ENCODE measurements at places on chromosomes 12 and 14. TPM values are rescaled to one million over a fixed set of nuclear protein-coding genes. Genes with fewer than 3 reads are reported as not detected.

Gene LBHD2
- not detected for total RNA-seq

Gene SLC2A14
- total RNA-seq = not detected

Gene MSRB3
- 40.1 TPM for total RNA-seq

- no peak for DNase-seq
Observed at GRCh38 chr14:100532906-100533655, 54.1 kb downstream of the BEGAIN start.

DNA sequence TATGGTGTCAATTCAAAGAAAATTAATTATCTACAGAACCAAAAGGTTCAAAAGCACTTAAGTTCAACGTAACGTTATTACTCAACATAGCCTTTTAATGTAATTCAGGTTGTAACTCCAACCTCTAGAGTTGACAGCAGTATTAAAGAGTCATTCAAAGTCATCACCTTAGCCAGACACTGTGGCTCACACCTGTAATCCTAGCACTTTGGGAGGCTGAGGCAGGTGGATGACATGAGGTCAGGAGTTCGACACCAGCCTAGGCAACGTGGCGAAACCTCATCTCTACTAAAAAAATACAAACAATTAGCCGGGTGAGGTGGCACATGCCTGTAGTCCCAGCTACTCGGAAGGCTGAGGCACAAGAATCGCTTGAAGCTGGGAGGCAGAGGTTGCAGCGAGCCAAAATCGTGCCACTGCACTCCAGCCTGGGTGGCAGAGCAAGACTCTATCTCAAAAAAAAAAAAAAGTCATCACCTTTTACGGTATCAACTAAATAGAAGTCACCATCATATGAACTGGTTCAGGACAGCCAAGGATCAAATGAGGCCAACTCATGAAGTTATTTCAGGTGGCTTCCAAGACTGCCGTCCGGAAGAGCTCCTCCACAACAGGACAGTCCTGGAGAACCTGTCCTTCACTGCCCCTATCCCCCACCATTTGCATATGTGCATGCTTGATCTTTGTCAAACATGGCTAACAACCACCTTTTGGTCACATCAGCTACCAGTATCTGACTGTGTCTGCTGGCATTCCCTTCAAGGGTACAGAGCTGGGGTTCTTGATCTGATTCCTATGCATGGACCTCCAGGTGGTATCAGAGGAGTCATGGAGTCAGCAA, 4.2 kb downstream of the PPTC7 start:
- DNase-seq = peak; percentile 20

DNA sequence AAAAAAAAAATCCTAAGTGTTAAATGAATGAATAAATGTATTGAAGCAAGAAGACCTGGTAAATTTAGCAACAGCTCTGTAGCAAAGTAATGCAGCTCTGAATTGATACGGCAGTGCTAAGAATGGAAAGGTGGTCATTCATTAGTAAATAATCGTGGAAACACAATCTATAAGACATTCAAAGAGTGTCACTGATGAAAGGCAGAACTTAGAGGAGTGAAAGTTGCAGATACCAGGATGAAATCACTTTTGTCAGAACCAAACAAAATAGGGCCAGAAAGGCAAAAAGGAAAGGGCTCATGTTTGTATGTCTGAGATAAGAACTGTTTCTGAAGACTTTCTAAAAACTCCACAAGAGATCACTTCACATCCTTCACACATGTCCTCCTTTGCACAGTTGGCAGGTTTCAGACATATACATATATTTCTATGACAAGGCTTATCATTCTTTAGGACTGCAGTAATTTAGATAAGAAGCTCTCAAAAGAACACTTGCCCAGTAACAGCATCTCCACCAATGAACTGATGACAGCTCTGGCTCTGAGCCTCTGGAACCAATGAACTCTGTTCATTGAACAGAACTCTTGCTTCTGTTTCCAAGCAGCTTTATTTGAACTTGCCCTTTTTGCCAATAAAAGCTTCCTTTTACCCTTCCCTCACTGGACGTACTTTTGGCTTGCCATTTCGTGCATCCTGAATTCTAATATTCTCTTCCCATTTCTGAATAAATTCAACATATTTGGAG, 4.2 kb upstream of the LRR1 start:
- no peak for DNase-seq

DNA sequence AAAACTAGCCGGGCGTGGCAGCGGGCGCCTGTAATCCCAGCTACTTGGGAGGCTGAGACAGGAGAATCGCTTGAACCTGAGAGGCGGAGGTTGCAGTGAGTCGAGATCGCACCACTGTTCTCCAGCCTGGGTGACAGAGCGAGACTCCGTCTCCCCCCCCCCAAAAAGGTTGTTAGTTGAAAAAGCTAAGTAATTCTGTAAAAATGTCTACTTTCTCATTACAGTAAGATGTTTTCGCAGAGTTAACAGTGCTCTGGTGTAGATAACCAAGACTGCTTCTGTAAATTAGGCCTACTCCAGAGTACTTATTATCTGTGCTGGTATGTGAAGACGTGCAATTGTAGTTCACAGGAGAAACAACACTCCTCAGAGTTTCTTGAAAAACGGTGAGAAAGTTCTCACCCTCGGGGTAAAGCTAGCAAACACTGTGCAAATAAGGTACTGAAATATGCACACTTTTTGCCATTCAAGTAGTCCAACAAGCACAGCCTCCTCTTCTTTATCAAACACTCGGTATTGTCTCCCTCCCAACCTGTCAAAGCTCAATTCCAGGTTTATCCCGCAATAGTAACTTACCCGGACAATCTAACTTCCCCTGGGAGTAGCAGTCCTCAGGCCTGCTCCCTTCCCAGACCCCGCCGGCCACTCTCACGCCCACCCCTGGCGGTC, 974 bp downstream of the BTBD7 start:
- no peak for DNase-seq

DNA sequence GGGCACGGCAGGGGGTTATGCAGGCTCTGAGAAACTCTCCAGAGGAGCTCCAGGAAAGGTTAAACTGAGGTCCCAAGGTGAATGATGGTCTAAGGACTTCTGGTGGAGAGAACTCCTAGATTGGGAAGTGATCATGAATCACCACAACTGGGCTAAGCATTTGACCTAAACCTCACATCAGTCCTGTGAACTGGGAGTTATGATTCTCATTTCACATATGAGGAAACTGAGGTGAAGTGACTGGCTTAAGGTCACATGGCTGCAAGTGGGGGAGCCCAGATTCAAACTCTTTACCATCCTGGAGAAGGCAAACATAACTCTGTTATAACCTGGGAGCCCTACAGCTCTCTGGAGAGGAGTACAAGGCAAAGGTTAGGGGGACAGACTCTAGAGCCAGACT, 4.2 kb downstream of the RARG start:
- DNase-seq = no peak

DNA sequence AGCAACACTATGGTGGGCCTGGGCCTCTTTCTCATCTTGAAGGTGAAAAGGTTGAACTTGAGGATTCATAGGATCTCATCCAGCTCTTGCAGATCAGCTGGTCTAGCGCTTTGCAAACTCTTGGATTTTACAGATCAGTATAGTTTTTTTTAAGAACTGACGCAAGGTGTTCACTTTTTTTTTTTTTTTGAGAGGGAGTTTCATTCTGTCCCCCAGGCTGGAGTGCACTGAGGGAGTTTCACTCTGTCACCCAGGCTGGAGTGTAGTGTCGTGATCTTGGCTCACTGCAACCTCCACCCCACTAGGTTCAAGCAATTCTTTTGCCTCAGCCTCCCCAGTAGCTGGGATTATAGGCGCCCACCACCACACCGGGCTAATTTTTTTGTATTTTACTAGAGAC, 20.4 kb upstream of the LGMN start:
- DNase-seq = no peak

All from mammary epithelial cell (primary cell).